ENCODE measurements at places on chromosomes 1 and 21. TPM values are rescaled to one million over a fixed set of nuclear protein-coding genes. Genes with fewer than 3 reads are reported as not detected.
A peak's percentile ranks its signal among the peaks of the same experiment; 100 is the strongest.

- no peak for DNase-seq
Observed at GRCh38 chr1:214389734-214390133, 108.8 kb downstream of the SMYD2 start.

DNA sequence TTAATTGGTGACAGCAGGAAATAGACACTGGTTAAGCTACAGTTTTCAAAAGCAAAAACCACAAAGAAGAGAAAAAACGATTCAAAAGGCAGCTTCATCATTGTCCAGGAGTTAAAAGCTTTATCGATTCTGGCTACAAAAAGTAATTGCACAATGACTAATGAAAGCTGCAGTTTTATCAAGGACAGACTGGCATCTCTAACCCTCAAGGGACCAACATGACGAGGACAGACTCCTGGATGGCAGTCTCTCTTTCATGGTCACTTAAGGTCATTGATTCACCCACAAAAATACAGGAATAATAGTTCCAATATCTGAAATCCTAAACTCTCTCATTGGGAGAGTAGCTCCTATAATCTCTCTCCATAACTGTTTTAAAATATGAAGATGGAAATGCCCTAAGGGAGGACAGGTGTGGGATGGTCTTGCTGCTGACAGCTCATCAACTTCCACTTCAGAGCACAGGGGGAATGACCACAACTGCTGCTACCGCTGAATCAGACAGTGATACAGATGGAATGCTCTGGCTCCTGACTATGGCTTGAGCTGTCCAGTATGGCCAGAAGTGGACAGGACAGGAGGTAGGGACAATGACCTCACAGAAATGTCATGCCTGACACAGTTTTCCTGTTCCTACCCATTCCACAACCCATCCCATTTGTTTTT is 17.4 kb upstream of the CPLANE2 start:
- no peak for DNase-seq

GRCh38 chr1:55773211-55773940 is 558.2 kb upstream of the USP24 start:
- DNase-seq = no peak

GRCh38 chr1:93253516-93253915 is 73.0 kb downstream of the CCDC18 start:
- DNase-seq = no peak

DNA sequence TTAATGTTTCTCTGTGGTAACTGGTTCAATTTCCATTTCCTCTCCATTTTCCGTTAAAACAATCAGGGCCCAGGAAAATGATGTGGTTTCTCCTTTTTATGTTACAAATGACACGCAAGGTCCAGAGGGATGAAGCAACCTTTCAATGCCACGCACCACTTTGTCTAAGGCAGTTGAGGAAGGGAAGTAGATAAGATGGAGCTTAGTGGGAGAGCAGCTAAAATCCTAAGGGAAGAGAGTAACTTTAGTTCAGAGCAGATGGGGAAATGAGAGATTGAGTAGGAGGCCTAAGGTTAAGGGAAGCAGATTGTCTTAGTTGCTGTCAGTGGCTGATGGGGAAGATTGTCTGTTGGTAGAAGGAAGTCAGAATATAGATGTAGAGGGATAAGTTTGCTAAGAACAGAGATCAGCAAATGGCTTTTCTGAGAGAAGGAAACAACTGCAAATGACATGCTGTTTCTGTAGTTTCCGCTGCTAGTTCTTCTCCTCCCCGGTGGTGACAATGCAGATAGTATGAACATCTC is 660 bp downstream of the CD1C start:
- DNase-seq = no peak

DNA sequence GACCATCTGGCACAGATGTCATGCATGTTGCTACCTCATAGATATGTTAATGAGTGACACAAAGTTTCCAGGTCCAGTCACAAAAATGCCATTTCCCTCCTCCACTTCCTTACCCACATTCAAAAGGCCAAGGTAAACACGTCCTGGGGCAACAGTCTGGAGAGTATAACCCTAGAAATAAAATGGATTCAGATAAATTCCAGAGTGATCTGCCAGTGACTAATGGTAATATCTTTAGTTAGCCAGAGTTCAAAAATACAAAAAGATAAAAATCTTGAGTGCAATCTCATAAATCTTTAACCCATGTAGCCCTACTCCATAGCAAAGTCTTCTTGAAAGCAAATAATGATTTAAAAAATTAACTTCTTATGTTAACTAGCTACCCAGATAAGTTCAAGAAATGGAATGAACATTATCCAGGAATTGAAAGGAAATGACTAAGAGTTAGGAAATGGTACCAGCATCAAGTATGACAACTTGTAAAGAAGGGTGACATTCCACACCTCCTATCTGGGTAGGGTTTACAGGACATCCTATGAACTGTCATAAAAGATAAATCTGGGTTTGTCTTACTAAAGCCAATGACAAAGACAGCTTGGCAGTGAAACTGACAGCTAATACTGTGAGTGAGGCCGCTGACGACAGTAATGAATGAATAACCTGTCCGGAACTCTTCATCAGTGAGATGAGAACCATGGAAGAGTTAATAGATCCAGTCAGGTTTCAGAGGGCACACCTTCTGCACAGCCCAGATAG is 18.1 kb downstream of the RGS2 start:
- DNase-seq = no peak

GRCh38 chr1:27547220-27548116 is 56.5 kb downstream of the AHDC1 start:
- peak; percentile 62 for DNase-seq

GRCh38 chr1:208731981-208732821 is 488.0 kb upstream of the PLXNA2 start:
- no peak for DNase-seq

GLIS1 gene
- total RNA-seq = 0.04 TPM

PGLYRP3 gene
- not detected for total RNA-seq

SPRR3 gene
- total RNA-seq = not detected

C1QA gene
- total RNA-seq = not detected

C1orf146 gene
- not detected for total RNA-seq

AQP10 gene
- not detected for total RNA-seq

ARID1A gene
- 82.1 TPM for total RNA-seq
